ENCODE measurements at places on chromosomes 16 and 17.

GRCh38 chr16:18788828-18789514 lies 1.2 kb downstream of the RPS15A start:
- DNase-seq, result no peak

GRCh38 chr16:16150117-16150877 lies 73.0 kb downstream of the ABCC6 start:
- peak; percentile 53 for DNase-seq

- no peak for DNase-seq
Observed at GRCh38 chr16:35532576-35532975, 2073.2 kb downstream of the TP53TG3F start.

GRCh38 chr17:77435272-77436057 lies 294.7 kb downstream of the SEC14L1 start:
- DNase-seq, result no peak

DNA sequence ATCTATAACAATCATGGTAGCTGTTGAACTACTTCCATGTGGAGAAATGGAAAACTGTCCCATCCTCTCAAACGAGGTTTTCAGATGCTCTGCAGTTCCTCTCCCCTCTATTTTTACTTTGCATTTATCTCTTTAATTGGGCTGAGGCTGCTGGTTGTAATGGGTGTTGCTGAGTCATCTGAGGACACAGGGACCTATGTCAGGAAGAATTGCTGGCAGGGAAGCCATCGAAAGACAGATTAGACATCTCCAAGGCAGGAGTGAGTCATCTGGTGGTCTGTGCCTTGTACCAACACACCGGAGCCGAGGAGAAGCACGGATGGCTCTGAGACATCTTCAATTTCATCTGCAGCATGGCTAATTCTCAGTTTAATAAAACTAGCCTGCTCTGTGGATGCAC lies 394.5 kb downstream of the GRIN2A start:
- no peak for DNase-seq

DNA sequence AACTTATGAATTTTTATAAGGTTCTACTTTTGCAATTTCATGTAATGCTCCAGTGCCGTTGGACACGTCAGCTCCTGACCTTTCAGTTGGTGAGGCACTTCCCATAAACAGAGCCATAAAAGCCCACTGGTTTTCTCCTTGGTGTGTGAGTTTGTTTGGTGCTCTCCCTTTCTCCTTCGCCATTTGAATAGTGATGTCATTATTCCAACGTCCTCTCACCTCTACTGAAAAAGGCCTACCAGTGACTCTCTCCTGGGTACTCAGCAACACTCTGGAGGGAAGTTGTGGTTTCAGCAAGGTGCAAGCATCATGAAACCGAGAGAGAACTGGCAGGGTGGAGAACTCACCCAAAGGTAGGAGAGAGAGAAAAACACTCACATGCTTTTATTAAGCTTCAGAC lies 29.6 kb upstream of the HNF1B start:
- DNase-seq, result no peak

GRCh38 chr17:43701318-43701743 lies 39.6 kb upstream of the MEOX1 start:
- DNase-seq, result no peak

DNA sequence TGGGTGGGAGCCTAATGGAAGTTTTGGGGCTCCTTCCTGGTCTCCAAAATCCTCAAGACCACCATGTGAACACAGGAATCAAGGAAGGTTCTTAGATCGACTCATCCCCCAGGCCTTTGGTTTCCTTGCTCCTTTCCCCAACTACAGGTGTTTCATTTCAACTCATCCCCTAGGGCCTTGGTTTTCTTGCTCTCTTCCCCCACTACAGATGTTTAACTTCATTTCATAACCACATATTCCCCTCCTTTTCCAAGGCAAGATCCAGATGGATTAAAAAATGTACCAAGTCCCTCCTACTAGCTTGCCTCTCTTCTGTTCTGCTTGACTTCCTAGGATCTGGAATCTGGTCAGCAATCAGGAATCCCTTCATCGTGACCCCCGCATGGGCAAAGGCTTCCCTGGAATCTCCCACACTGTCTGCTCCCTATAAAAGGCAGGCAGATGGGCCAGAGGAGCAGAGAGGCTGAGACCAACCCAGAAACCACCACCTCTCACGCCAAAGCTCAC lies at the start of gene CCL11:
Gene CCL11, plus strand, starts transcription at position 457 of the 507 bp plus-strand sequence. CDS start 67 bp downstream, outside the sequence.
- no peak for DNase-seq

DNA sequence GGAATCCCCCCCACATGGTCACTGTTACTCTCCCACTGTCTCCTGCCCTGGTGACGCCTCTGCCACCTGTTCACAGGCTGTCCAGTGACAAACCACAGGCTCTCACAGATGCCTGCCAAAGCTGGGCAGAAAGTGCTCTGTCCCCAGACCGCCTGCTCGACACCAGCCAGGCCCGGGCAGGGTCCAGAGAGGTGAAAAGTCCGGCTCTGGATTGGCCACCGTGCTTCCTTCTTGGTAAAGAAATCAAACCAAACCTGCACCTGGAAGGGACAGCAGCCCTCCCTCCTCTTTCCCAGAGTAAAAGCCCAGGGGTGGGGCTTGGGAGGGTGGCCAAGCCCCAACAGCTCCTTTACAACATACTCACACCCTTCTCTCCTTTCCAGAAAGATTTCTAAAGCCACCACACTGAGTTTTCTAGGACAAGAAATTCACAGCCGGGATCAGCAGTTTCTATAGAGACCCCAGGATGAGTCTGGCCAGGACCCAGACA lies 6.2 kb downstream of the PCGF2 start:
- DNase-seq, result no peak

- DNase-seq, result no peak
Observed at GRCh38 chr17:74180336-74180735, 23.1 kb upstream of the RPL38 start.

- DNase-seq, result no peak
Observed at GRCh38 chr17:62897706-62898105, 68.3 kb upstream of the TANC2 start.

GRCh38 chr17:59165933-59166342 lies 10.4 kb downstream of the PRR11 start:
- DNase-seq, result no peak

- DNase-seq, result no peak
Observed at GRCh38 chr16:74140557-74140956, 156.1 kb upstream of the PSMD7 start.

- DNase-seq, result no peak
Observed at GRCh38 chr16:59058250-59058649, 324.1 kb upstream of the GOT2 start.

- DNase-seq, result no peak
Observed at GRCh38 chr17:77019893-77020379, 120.8 kb upstream of the SEC14L1 start.

DNA sequence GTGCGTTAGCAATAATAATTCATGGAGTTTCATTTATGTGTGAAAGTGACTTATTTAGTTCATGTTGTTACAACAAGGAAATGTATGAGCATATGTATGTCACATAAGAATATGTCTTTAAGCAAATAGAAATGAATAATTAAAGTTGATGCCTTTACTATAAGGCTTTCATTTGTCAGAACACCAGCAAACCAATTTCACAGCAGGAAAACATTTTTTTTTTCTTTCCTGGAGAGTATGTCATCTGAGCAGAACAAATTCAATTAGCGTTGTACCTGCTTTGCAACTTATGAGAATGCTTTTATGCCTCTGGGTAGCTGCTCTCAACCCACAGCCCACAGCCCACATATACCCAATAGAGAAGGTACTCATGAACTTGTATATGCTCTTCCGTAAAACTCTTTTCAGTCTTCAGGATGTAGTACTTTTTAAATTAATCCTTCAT lies 26.3 kb upstream of the APOH start:
- DNase-seq, result no peak

DNA sequence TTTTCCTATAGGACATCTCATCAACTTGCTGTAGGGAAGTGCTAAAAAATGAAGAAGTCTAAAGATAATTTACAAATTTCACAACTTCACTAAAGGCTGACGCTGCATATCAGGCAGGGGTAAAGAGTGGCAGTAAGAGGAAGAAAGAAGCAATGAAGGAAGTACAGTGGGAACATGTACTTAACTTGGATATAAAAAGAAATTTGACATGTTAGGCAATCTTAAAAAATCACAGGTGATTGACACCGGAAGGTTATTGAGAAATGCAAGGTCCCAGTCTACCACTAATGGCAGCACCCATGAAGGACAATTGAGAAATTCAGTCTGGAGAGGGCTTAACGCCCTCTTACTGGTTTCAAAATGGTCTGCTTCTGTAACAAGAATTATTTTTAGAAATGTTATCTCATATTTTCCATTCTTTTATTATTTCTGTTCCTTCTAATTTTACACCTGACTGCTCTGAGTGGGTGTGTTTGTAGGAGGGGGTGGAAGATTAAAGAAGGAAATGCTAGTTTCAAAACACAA lies 358.1 kb downstream of the KCNJ2 start:
- DNase-seq, result no peak

DNA sequence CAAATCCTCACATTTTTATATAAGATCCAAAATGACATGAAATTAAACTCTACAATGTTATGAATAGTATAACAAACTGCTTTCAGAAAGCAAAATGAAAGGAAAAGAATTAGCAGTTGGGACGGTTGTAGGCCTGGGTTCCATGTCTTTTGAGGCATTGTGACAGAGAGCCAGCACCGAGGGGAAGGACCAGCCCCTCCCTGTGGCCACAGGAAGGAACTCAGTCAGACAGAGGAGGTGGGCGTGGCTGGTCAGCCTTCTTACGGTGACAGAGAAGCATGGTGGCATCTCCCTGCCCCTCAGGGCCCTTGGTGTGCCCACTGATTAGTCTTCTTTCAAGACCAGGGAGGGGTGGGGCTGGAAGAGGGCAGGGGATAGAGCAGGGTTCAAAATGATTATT lies 5.7 kb downstream of the ZNF319 start:
- no peak for DNase-seq

DNA sequence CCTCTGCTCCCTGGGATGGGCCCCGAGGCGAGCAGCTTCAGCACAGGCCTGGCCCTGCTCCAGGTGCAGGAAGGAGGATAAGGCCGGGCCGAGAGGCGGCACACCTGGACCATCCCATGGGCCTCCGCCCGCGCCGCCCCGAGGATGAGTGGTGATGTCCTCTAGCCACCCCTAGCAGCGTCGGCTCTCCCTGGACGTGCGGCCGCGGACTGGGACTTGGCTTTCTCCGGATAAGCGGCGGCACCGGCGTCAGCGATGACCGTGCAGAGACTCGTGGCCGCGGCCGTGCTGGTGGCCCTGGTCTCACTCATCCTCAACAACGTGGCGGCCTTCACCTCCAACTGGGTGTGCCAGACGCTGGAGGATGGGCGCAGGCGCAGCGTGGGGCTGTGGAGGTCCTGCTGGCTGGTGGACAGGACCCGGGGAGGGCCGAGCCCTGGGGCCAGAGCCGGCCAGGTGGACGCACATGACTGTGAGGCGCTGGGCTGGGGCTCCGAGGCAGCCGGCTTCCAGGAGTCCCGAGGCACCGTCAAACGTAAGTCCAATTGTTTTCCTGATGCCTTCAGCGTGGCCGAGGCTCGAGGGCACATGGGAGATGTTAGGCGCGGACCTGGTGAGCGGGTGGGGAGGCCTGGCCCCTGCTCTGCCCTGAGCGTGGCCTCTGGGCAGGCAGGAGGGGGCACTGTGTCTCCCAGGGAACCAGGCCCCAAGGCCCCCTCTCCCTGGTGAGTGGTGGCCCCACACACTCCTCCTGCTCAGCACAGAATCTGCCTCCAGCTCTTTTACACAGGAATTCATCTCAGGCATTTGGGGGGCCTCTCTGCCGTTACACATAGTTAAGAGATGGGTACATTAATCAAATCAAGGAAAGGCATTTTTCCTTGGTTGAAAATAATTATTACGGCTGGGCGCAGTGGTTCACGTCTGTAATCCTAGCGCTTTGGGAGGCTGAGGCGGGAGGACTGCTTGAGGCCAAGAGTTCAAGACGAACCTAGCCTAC lies 855 bp downstream of the TMEM204 start:
- DNase-seq, result no peak

- no peak for DNase-seq
Observed at GRCh38 chr17:8320262-8320661, 10.2 kb downstream of the ARHGEF15 start.

DNA sequence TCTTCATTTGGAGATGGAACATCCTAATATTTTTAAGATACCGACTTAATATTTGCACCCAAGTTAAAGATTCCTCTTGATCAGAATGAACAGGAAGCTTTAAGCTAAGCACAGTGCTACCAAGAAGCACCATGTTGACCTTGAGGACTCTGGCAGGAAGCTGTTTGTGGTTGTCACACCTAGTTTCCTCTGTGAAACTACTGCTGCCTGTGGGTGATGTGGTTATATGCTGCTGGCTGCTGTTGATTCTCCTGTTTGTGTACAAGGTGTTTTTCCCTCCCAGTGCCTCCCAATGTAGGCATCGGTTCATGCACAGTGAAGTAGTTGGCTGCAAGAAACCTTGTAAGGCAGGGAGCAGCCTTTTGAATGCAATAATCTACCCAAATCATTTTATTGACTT lies 23.4 kb downstream of the RBL2 start:
- DNase-seq, result no peak

- DNase-seq, result no peak
Observed at GRCh38 chr16:89561884-89562599, 1.6 kb downstream of the RPL13 start.

DNA sequence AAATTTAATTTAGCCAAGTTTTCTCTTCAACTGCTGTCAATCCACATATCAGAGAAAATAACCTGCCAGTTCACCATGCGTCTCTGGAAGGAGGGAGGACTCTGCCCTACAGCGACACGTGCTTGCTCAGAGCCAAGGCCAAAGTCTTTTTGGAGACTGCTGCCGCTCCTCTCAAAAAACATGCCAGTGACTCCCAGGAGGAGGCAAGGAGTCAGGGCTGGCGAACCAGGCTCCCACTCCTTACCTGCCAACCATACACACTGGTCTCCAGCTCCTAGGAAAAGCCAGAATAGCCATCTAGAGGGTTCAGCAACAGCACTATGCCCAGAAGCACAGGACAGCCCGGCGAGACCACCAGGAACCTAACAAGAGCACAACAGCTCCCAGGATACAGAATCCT lies 73.0 kb downstream of the ANKRD11 start:
- no peak for DNase-seq
